ENCODE measurements at places on chromosomes 4 and X.

- no peak for DNase-seq
These were observed 34.6 kb downstream of the TET2 start for GRCh38 chr4:105181259-105181658.

GRCh38 chrX:10900585-10901289 lies 210.4 kb upstream of the HCCS start:
- no peak for DNase-seq

DNA sequence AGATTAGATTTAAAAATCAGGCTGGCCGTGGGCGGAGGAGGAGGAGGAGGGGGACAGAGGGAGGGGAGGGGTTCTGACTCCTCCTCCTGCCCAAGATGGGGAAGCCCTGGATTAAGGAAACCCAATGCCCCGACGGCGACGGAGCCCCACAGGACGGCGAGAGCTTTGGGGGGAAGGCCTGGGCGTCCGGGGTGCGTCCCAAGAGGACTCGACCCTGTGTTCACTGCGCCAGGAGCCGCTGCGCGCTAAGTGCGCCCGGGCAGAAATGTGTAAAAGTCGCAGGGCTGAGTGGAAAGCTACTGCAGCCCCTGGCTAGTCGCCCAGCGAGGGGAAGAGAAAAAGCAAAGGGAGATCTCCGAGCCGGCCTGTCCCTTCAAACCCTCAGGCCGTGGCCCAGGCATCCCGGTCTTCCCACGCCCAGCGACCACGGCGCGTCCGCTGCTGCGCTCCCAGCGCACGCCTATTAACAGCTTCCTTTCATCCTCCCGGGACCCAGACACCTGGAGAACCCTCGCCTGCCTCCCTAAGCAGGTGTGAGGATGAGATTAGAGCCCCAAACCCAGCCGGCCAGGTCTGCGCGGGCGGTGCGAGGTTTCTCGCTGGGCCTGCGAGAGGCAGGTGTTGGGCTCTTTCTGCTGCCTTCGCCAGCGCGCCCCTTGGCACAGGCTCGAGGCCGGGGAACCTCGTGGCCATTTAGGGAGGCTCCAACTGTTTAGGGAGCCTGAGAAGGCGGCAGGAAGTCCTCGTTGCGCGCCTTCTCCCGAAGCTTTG lies 1.4 kb upstream of the RPS6KA3 start:
- peak; percentile 86 for DNase-seq

GRCh38 chr4:56742080-56742871 lies 61.2 kb upstream of the HOPX start:
- DNase-seq: no peak

GRCh38 chr4:39950861-39951481 lies 26.7 kb downstream of the PDS5A start:
- no peak for DNase-seq

- DNase-seq: peak; percentile 43
These were observed 1.9 kb downstream of the UBL4A start for GRCh38 chrX:154484255-154485149.

- no peak for DNase-seq
These were observed 259.2 kb downstream of the GPC3 start for GRCh38 chrX:133726211-133726630.
